ENCODE measurements at places on chromosomes 16 and 17. TPM values are rescaled to one million over a fixed set of nuclear protein-coding genes. Genes with fewer than 3 reads are reported as not detected.

- peak; percentile 46 for DNase-seq
Observed at GRCh38 chr16:8660841-8661301, 13.5 kb upstream of the ABAT start.

Gene KRT27
- not detected for total RNA-seq

DNA sequence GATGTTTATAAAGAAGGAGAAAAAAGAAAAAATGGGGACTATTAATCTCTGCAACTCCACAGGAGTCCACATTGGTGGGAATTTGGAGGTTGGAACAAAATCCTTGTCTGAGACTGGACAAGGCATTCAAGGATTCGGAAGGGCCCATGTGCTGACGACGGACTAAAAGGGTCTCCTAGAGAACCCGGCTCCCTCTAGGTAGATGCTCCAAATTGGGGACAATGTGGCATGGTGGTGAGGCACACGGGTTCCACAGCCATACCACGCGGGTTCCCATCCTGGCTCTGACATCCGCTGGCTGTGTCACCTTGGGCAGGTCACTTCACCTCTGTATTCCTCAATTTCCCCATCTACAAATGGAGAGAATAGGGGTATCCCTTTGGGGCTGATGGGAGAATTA lies 227.4 kb downstream of the C16orf78 start:
- DNase-seq: peak; percentile 2

Gene CNGB1
- not detected for total RNA-seq

Gene IL17C
- total RNA-seq: not detected

Gene SMG6
- 44.4 TPM for total RNA-seq

- no peak for DNase-seq
Observed at GRCh38 chr16:55035956-55036355, 105.3 kb downstream of the IRX5 start.

All from uterus (tissue), 4 donors.